ENCODE measurements at places on chromosomes 1 and 21.

- DNase-seq = no peak
These were observed 10.5 kb upstream of the IRF2BP2 start for GRCh38 chr1:234620272-234621126.

DNA sequence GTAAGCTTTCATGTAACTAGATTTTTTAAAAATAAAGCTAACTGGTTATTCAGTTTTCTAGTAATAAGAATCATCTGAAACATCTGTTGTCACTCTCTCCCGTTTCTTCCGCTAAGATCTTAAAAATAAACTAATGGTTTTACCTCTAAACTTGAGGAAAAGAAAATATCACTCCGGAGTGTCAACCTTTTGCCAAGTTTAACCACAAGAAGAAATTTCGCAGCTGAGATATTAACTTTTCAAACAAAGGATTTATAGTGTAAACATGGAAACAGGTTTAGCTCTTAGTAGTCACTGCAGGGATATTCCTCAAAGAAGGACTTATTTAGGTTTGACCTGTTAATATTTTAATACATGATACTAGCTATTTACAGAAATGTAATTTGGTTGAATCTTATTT lies 954.9 kb downstream of the ADGRL2 start:
- no peak for DNase-seq

- DNase-seq = no peak
These were observed 22.8 kb upstream of the STRIP1 start for GRCh38 chr1:110011527-110012041.

- no peak for DNase-seq
These were observed 77.8 kb upstream of the CD55 start for GRCh38 chr1:207243442-207244408.

DNA sequence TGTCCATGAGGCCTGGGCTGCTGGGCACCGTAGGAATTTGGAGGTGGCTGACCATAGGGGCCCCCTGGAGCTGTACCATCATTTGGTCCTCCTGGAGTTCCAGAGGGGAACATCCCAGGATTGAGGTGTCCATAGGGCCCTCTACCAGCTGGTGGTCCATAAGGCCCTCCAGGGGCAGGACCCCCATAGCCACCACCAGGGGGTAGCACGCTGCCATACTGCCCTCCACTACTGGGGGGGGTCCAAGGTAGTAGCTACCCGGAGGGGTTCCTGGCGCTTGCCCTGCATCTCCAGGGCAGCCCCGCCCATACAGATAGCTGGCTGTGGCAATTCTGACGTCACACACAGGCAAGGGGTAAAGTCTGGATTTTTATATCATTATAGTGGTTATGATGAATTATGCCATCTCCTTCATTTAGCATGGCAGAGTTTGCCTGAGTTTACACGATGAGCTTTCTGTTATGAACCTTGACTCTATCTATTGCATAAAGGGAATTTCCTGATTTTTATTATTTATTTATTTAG lies 13.2 kb downstream of the MDM4 start:
- no peak for DNase-seq

GRCh38 chr1:161958425-161958824 lies 65.2 kb downstream of the OLFML2B start:
- DNase-seq = no peak

DNA sequence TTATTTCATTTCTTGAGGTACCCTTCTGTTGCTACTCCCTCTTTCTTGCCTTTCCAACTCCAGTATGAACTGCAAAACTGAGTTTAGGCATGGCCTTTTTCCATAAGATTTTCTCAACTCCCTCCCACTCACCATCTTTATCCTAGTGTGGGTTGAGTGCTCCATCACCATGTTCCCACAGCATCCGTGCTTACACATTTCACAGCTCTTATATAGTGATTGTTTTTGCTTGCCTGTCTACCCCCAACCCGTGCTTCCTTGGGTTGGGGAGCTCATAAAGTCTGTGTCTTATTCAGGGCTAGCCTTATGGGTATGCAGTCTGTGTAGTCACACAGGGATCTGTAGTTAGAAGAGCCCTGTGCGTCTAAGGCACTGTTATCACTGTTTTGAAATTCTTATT lies 68.2 kb upstream of the CCDC190 start:
- no peak for DNase-seq

DNA sequence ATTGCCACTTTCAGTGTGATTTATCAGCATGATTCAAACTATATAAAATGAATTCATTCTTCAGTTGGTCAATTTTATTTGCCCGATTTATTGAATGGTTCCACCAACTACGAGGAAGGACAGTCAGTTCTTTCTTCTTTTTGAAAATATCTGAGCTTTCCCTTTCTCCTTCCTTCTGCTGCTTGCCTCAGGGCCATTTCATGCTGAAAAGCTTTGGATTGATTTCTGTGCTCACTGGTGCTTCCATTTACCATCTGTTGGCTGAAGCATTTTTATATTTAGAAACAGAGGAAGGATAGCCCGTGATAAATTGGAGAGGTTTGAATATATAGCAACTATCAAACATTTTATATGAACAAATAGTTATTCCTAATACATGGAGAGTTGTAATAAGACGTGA lies 68.9 kb upstream of the ADAMTS5 start:
- no peak for DNase-seq

DNA sequence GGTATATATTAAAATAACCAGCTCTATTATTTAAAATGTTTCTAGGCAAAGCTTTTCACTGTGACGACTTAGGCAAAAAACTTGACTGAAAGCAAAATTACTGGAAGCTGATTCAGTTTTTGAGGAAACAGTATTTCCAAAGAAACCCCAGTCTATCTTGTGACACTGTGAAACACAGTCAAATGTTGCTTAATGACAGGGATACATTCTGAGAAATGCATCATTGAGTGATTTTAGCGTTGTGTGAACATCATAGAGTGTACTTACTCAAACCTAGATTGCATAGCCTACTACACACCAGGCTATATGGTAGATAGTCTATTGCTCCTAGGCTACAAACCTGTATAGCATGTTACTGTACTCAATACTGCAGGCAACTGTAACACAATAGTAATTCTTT lies 116.9 kb upstream of the KCNK1 start:
- DNase-seq = no peak

DNA sequence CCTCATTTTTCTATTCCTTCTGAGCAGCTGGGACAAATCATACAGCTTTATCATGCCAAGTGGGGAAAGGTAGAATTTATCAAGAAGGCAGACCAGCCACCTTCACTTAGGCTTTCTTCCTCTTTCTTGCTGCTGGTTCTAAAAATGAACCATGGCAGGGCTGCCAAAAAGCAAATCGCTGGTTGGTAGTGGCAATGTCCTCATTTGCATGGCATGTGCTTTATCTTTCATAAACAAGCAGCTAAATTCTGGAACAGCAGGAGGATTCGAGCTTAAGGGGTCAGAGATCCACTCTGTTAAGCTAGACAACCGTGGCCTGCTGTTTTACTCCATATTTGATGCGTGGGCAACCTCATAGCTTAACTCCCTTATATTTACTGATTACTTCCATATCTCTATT lies 91.3 kb downstream of the RPE65 start:
- no peak for DNase-seq
